Activated T-cell treated with anti-CD3 and anti-CD28 coated beads for 4 hours (primary cell): ENCODE measurements at places on chromosomes 1 and 21.

DNA sequence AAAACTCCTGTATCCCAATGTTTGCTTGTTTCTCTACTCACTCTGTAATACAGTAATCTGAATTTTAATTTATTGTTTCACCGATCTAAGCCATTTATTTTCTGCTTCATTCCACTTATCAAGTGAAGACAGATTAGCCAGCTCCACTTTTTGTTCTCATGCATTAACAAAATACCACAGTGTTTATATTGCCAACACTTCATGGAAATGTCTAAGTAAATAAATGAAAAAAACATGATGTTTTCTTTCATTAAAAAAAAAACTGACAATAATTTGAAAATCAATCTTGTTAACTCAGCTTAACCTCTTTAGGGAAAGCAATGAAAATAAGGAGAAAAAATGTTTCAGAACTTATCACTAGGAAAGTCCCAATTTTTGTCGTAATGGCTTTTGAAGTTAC lies 11.5 kb downstream of the ARHGAP29 start:
- no peak for DNase-seq

DNA sequence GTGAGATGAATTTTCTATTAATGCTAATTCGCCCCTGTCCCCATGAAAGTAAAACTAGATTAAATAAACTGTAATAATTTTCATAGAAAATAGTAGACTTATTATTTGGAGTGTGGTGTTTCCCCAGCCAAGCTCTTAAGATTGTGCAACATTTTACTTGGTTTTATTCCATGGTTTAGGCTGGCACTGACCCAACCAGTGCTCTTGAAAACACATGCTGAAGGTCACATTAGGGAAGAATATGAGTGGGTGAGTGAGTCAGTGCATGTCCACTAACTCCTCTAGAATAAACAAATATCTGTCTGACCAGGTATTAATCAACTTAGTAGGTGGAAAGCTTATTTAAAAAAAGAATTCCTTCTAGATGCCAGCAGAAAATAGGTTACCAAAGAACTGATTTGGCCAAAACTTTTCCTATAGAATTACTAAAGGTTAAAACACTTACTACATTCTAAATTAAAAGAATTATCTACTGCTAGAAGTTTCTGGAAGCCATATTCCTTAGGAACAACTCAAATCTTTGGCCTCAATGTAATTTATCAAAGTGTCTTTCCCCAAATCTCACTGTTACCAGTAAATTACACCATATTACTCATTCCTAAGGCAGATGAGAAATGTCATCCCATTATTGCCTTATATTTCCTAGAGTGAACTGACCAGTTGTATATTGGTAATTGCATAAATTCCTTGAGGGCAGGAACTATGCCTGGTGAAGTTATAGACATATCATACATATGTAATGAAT lies 89.7 kb upstream of the RGS1 start:
- no peak for DNase-seq

GRCh38 chr1:27408151-27408550 lies 15.7 kb downstream of the GPR3 start:
- no peak for DNase-seq

DNA sequence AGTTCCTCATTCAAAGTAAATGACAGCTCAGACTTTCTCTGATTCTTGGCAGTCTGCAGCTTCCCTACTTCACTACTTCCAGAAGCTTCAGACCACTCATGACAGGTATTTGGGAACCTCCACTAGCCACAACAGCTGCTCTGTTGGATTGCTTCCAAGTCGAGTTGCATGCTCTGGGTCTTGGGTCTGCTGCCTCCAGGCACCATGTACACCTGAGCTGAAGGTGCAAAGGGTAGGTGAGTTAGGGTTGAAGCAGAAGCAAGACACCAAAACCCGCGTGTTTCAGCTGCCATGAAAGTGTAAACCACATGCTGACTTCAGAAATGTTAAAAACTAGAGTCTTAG lies 62.7 kb downstream of the ZNF684 start:
- DNase-seq = no peak

DNA sequence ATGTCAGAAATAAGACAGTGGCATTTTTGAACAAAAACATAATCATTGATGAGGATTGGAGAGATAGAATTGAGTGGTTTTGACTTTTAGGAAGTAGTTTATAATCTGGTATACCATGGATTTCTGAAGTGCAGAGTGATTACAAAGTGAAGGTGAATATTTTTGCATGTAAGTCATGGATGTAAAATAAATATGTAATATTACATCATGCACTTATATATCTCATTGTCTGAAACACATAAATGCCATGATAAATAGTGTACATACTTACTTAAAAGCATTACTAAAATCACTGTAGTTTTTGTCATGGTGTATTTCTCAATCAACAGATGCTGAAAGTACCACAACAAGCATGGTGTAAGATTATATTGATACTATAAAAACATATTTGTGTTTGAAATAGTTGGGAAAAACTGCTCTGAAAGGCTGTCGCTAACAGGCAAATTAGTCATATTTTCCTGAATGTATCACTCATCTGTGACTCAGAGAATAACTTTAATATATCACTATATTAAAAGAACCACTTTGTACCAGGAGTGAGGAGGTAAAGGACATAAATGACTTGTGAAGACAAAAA lies 24.8 kb upstream of the RGS18 start:
- DNase-seq = no peak

DNA sequence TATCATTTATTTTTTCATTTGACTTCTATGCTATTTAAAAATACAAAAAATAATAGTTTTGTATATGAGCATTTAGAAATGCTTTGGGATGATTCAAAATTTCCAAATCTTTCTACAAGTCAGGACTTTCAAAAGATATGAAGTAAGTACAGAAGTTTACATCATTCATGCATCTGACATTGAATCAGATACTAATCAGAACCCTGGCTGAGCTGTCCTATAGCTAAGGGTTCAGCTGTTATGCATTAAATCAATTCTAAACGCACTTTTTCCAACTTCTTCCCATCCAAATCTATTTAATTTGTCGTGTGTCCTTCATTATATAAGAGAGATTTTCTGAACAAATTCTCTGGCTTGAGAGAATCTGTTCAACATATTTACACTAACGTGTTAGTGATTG lies 779.4 kb downstream of the LTN1 start:
- no peak for DNase-seq

GRCh38 chr1:231705806-231706760 lies 79.5 kb downstream of the DISC1 start:
- no peak for DNase-seq

GRCh38 chr1:27403931-27404330 lies 11.5 kb downstream of the GPR3 start:
- no peak for DNase-seq

DNA sequence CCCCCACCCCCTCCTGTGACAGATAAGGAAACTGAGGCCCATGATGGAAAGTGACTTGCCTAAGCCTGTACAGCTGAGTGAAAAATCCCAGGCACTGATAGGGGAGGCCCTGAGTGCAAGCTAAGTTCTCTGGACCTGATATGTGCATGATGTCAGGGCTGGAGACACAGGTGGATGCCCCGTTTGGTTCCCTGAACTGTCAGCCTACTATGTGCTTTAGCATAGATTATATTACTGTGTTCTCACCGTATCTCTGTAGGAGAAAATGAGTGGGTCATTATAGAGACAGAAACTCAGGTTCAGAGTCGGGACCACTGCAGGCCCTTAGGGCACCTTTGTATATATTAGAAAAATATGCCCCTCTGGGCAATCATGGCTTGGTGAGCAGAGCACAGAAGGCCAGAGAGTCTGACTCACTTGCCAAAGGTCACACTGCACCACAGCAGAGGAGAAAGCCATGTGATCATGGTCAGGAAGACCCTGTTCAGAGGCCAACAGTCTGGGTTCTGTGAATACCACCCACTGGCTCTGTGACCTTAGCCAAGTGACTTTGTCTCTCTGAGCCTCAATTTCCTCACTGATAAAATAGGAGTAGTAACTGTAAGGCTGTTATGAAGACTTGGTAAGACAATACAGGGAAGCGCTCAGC lies 145.8 kb upstream of the WNT4 start:
- DNase-seq = no peak

- DNase-seq = no peak
These were observed 174.8 kb downstream of the LTN1 start for GRCh38 chr21:28817871-28818270.

DNA sequence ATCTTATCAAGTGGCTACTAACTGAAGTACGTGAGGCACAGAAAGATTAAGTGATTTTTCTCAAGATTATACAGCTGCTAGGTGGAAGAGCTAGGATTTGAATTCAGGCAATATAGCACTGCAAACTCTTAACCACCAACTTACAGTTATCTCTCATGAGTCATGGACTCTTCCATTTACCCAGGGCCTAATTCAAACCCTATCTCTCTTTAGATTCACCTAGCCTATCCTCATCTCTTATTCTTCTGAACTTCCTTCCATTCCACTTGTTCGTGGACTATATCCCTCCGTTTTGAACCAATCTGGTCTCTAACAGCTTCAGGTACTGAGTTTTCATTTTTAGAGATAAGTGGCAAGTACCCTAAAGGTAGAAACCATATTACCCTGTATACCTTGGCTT lies 92.8 kb upstream of the DMRTA2 start:
- DNase-seq = no peak

GRCh38 chr21:20388400-20388799 lies 609.8 kb upstream of the NCAM2 start:
- no peak for DNase-seq

DNA sequence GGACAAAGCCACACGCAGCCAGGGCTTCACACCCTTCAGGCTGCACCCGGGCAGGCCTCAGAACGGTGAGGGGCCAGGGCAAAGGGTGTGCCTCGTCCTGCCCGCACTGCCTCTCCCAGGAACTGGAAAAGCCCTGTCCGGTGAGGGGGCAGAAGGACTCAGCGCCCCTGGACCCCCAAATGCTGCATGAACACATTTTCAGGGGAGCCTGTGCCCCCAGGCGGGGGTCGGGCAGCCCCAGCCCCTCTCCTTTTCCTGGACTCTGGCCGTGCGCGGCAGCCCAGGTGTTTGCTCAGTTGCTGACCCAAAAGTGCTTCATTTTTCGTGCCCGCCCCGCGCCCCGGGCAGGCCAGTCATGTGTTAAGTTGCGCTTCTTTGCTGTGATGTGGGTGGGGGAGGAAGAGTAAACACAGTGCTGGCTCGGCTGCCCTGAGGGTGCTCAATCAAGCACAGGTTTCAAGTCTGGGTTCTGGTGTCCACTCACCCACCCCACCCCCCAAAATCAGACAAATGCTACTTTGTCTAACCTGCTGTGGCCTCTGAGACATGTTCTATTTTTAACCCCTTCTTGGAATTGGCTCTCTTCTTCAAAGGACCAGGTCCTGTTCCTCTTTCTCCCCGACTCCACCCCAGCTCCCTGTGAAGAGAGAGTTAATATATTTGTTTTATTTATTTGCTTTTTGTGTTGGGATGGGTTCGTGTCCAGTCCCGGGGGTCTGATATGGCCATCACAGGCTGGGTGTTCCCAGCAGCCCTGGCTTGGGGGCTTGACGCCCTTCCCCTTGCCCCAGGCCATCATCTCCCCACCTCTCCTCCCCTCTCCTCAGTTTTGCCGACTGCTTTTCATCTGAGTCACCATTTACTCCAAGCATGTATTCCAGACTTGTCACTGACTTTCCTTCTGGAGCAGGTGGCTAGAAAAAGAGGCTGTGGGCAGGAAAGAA lies 8.1 kb downstream of the PSRC1 start:
- no peak for DNase-seq

GRCh38 chr1:200969726-200970561 lies 53.6 kb downstream of the KIF21B start:
- no peak for DNase-seq

GRCh38 chr1:67642629-67643028 lies 42.4 kb upstream of the GADD45A start:
- DNase-seq = no peak

- no peak for DNase-seq
These were observed 83.0 kb upstream of the GCLM start for GRCh38 chr1:93992190-93992589.

DNA sequence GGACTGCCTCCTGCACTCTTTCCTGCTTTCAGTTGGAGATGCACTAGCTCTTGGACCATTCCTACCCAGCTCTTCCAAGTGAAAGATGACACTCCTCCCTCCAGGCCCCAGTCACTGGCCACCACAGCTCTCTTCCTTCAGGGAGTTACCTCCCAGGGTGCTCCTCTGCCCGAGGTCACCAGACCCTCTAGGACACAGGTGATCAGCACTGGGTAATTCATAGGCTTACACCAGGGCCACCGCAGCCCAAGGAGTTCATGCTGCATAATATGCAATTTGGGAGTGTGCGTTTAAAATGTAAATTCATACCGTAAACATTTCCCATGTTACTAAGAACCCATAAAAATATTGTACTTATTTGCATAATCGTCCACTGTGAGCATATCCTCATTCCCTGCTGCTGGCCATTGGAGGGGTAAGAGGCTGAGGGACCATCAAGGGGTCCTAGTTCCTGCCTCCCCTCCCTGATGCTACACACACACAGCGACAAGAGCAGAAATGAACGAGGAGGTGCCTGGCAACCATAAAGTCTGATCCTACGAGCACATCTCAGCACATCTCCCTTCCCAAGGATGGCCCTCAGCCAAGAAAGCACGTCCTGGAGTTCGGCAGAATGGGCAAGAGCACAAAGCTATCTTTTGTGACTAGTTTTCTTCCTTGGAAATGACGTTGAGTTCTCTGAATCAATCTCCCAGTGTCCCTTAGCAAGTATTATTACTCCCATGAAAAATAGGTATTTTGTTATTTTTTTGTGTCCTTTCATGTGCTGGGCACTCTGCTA lies 222.9 kb upstream of the RAB4A start:
- no peak for DNase-seq

GRCh38 chr21:26473471-26473870 lies 99.6 kb downstream of the CYYR1 start:
- DNase-seq = no peak

DNA sequence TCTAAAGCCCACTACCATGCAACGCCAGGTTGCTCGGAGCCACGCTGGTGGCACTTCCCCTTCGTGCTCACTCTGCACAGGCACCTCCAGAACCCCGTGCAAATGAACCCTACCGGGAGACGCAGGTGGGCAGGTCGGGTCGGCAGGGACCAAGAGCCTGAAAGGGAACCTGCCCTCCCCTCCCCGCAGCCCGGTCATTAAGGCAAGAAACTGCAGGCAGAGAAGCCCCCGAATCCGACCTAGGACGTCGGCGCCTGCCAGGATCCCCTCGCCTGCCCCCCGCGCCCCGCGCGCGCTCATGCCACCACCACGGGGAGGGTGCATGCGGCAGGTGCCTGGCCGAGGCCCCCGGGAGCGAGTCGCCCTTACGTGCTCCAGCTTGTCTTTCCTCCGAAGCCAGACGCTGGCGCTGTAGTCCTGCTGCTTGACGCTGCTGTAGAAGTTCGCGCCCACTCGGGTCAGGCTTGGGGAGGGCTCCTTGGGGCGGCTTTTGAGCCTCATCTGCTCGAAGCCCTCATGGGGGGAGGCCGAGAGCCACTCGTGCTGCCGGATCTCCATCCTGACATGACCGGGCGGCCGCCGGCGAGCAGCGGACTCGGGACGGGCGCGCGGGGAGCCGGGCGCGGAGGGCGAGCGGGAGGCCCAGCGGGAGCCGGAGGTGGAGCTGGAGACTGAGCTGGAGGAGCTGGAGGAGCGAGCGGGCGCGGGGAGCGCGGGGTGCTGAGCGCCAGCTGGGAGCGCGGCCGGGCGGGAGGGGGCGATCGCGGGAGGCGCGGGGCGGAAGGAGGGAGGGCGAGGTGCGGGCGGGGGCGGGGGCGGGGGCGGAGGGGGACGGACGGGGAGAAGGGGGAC lies 552 bp downstream of the PLD5 start:
- no peak for DNase-seq

GRCh38 chr1:29171089-29171488 lies 10.6 kb downstream of the SRSF4 start:
- DNase-seq = no peak

GRCh38 chr1:64537942-64538341 lies 68.0 kb downstream of the CACHD1 start:
- DNase-seq = no peak

- DNase-seq = no peak
These were observed 29.6 kb upstream of the DIPK1A start for GRCh38 chr1:92990828-92991227.

- no peak for DNase-seq
These were observed 8.1 kb downstream of the SLC44A3 start for GRCh38 chr1:94828251-94828650.
